GM04504 (cell line): ENCODE measurements at places on chromosomes 6 and 20.

DNA sequence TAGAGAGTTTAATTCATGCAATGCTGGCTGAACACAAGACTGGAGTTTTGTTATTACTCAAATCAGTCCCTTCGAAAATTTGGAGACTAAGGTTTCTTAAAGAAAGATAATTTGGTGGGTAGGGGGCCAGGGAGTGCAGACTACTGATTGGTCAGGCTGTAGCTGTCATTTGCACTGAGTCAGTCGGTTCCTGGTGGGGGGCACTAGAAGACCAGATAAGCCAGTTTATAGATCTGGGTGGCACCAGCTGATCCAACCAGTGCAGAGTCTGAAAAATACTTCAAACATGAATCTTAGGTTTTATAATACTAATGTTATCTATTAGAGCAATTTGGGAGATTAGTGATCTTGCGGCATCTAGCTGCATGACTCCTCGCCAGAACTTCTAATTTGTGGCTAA lies 530.7 kb downstream of the NKAIN2 start:
- DNase-seq, result no peak

GRCh38 chr6:78910591-78911171 lies 43.3 kb downstream of the IRAK1BP1 start:
- DNase-seq, result no peak

GRCh38 chr6:7505189-7505699 lies 36.2 kb upstream of the DSP start:
- DNase-seq, result peak; percentile 54

GRCh38 chr6:147621263-147621662 lies 112.8 kb downstream of the SAMD5 start:
- DNase-seq, result no peak

- DNase-seq, result no peak
Observed at GRCh38 chr6:93389192-93389591, 30.2 kb downstream of the EPHA7 start.

GRCh38 chr6:19440531-19440930 lies 396.6 kb upstream of the ID4 start:
- DNase-seq, result no peak

- DNase-seq, result no peak
Observed at GRCh38 chr6:142414462-142415250, 112.8 kb downstream of the ADGRG6 start.

DNA sequence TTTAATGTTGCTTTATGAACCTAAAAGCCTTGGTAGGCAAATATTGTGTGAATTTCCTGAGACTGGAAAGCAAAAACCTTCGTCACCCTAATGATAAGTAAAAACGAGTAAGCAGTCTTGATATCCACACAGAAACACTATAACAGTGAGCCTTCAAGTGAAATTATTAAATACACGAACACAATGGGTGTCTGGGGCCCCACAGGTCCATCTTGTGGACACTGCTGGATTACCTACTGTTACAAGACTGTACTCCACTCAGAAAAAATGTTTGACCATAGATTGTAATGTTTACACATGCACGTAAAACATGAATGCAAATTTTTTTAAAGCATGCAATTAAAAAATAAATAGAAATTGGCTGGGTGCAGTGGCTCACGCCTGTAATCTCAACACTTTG lies 466.9 kb downstream of the CD83 start:
- DNase-seq, result no peak

DNA sequence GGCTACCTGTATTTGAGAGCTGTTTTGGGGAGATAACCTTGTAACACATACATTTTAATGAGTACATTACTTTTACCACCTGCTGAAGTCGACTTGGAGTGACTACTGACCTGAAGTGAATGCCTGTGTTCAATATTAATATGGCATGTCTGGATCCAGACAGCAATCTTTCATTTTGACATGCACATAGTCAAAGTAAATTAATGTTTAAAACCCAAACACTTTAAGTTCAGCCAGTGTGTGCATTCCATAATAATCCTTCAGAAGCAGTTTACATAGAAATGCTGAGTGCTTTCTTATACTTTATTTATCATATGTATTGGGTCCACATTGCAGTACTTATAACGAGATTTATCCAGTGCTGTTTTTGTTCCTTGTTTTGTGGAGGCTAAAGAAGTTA lies 38.0 kb downstream of the CDKAL1 start:
- DNase-seq, result no peak

DNA sequence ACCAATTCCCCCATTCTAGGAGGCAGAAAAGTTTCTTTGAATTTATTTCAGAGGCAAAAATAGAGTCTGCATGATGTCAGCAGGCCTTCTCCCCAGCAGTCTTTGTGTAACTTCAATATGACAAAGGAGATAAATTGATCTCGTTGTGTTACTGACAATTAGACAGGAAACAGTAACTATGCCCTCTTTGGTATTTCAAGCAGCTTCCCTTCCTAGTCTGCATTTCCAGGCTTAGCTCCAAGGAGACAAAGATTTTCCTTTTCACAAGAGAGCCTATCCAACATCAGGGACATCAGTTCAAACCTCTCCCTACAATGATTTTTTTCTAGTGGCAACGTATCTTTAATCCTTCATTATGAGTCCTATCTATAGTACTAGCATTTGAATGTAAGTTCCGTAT lies 245.9 kb upstream of the HSF2 start:
- no peak for DNase-seq

DNA sequence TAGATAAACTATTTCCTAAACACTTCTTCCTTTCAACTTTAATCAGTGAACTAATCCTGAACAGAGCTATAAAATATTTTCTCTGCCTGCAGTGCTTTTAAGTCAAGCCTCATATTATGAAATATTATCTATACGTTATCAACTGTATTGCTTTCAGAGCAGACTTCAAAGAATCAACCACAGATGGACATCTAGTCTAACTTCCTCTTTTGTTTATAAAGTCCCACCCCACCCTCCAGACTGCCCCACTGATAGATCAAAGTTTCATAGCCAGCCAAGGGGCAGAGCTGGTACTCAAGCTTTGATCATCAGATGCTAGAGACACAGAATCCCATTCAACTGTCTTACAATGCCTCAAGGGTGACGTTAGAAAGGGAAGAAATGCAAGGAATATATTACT lies 308.3 kb downstream of the LAMA2 start:
- DNase-seq, result no peak

DNA sequence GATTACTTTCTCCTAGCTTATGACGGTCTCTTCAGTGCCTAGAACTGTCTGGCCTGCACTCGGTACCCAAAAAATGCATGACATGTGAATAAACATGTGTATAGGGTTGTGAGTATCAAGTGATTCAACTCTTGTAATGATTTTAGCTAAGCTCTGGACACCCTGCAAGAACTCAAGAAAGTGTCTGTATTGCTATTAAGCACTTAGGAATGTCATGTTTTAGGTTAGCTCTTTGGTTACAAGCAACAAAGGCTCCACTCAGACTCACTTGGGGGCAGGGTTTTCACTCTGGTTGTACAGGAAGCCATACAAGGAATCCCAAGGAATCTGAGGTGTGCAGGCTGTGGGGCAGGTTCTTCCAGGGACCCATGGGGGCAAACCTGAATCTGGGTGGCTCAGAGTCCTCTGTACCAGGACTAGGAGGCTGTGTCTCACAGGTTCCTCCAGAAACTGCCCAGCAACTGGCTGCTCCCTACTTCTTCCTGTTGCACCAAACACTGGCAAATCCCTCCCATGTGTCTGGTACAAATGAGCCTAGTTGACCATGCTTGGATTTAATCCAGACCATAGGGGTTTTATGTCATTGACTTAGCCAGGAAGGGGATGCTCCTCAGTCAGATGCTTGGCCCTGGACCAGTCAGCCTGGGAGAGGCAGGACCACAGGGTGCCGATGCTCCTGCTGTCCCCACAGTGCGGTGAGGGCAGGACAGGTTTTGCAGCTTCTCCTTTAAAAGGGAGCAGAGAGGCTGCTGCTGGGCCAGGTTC lies 77.9 kb upstream of the CDH4 start:
- peak; percentile 17 for DNase-seq

- DNase-seq, result no peak
Observed at GRCh38 chr6:104940893-104941728, 15.8 kb upstream of the LIN28B start.

DNA sequence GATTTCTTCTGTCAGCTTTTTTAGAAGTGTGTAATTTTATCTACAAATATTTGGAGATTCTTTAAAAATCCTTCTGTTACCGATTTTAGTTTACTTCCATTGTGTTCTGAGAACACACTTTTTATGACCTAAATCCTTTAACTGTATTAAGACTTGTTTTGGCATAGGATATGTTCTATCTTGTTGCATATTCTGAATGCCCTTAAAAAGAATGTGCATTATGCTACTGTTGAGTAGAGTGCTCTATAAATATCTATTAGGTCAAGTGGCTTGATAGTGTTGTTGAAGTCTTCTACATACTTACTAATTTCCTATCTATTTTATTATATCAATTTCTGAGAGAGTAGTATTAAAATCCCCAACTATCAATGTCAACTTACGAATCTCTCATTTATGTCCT lies 502.2 kb downstream of the MAFB start:
- DNase-seq, result no peak

DNA sequence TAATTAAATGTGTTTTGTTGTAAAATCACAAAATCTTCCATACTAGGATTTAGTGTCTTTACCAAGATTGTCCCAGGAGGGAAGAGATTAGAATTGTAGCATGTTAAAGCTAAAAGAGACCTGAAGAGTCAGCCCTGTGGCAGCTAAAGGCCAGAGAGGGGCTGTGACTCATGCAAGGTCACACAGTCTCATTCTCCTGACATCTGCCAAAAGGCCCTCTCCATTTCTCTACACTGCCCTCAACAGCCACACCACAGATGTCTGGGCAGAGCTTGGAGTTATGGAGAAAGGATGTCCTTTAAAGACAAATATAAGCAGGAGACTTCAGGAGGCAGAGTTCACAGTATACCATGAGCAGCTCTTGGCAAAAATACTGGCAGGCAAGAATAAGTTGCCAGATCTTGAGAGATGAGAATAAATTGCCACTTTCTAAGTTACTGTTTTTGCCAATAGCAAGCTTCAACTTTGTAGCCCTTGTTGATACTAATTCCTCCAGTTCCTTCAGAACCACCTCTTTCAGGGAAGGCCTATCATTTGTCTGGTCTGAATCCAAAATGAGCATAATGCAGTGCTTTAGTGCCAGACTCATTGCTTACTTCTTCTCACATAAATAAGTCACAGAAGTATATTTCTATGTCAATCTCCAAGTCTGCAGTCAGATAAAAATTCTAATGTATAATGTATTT lies 41.7 kb downstream of the AKIRIN2 start:
- DNase-seq, result peak; percentile 61

DNA sequence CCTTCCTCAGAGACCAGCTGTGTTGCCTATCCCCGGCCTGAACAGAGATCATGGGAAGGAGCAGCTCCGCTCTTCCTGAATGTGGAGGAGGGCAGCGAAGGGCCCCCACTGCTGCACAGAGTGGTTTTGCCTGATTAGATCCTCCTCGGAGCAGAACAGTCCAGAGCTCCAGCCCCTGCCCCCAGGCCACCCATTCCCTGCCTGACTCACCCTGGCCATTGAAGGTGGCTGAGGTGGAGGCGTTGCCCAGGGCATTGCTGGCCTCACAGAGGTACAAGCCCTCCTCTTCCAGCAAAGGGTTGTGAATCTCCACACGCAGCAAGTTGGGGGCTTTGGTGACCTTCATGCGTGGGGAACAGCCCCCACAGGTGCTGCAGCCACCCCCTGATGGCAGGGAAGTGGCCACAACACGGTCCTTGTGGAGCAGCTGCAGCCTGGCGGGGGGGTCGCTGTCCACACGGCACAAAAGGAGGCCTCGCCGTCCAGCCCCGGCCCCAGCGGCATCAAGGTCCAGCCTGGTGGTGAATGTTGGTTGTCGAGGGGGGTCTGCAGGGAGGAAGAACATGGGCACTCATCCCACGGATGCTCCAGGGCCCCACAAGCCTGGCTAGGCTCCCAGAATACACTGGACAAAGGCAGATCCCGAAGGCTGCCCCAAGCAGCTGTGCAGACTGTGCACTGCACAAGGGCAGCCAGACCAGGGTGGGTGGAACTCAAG lies 14.7 kb downstream of the SIGLEC1 start:
- DNase-seq, result no peak

- DNase-seq, result no peak
Observed at GRCh38 chr6:16504609-16505008, 256.7 kb downstream of the ATXN1 start.

- DNase-seq, result no peak
Observed at GRCh38 chr6:110655821-110656220, 159.4 kb downstream of the CDK19 start.

GRCh38 chr6:18101873-18102272 lies 20.6 kb downstream of the NHLRC1 start:
- no peak for DNase-seq

GRCh38 chr6:124772733-124773319 lies 189.4 kb upstream of the RNF217 start:
- no peak for DNase-seq

DNA sequence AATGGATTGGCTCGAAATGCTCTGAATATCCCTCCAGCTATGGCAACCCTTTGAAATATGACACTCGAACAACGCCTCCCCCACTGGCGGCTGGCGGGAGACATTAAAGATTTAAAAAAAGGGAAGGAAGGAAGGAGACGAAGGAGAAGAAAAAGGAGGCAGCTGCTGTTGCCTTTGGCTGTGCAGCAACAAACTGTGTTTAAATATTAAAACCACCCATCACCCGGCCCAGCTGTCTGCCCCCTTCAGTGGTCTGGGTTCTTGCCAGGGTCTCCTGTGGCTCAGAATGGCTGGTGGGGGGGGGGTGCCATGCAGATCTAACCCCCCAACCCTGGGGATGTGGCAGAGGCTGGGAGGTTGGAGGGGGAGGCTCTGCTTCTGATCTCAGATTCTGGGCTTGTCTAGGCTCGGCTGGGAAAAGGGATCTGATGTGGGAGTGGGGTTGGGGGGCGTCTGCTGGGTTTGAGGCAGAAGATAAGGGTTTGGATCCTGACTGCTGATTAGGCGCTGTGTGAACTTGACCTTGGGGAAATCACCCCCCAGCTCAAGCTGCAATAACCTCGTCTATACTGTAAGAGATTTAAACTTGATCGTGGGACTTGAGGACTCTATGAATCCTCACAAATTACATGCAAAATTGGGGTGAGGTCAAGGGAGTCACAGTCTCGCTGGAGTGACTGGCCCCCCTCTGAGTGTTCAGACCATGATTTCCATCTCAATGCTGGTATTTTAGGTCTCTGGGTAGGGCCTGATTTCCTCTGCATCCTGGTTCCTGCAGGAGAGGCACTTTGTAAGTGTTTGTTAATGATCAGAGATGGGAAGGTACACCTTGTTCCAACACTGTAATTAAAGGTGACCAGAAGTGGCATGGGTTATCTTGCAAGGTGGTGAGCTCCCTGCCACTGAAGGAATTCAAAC lies 40.3 kb upstream of the BLCAP start:
- no peak for DNase-seq

DNA sequence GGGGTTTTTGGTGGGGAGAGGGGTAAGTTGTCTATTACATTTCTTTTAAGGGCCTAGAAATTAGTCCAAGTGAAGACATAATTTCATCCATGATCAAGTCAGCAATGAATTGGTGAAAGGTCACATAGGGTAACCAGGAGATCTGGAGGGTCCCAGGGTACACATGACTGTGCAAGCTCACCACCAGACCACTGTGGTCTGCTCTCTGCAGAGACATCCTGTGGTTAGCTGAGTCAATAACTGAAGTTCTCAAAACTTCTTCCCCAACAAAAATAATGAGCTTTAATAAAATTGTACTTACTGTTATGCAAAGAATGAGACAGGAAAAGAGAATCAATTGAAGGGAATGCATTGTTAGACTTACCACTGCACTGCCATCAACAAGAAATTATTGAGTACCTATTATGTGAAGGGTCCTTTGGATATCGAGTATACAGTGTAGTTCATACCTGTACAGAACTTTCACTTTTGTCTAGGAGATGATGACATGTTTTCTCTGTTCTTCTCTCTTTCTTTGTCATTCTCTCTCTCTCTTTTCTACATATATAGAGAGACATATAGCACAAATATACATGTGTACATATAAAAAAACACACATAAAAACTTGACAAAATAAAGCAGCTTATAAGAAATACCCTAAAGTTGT lies 209.8 kb downstream of the GJA1 start:
- no peak for DNase-seq
